CD4-positive, alpha-beta T cell treated with Interleukin-2 at 100 ng/mL for 4 hours (primary cell): ENCODE measurements at places on chromosomes 16 and 17.
A peak's percentile ranks its signal among the peaks of the same experiment; 100 is the strongest.

DNA sequence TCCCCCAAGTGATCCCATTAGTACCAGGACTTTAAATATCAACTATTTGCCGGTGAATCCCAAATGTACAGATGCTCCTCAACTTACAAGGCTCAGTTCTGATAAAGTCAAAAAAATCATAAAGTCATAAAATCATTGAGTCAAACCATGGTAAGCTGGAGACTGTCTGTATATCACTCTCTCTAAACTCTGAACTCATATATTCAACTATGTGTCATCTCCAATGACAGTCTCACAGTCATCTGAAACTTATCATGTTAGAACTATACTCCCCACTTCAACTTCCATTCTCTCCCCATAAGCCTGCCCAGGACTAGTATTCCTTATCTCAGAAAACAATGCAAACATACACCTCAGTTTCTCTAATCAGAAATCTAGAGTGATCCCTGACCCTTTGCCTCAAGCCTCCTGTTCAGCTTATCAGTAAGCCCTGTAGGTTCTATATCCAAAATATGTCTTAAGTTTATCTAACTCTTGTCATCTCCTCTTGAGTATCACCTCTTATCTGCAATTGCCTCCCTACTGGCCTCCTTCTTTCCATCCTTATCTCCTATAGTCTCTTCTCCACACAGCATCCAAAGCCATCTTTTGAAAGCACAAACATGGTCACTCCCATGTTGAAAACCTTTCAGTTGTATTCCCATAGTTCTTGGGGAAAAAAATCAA is 55.0 kb downstream of the SSH2 start:
- DNase-seq = no peak

DNA sequence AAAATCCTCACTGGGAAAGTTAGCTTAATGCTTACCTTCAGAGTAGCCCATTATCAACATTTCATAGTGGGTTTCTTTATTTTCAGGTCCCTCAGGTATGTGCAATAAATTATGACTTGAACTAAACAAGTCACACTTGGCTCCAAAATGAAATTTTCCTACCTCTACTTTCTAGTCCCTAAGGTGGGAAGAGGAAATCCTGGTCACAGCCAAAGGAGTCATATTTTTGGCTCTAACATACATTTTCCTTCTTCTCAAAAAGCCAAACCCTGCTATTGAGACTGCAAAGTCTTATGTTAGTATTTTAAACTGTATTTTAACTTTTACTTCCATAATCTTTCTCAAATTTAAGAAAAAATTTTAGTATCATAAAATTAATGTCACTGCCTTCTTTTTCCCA is 128.9 kb downstream of the BRIP1 start:
- no peak for DNase-seq

- DNase-seq = no peak
These were observed 7.4 kb downstream of the NTHL1 start for GRCh38 chr16:2040041-2040786.

- DNase-seq = no peak
These were observed 194.7 kb downstream of the SNX29 start for GRCh38 chr16:12171206-12171605.

DNA sequence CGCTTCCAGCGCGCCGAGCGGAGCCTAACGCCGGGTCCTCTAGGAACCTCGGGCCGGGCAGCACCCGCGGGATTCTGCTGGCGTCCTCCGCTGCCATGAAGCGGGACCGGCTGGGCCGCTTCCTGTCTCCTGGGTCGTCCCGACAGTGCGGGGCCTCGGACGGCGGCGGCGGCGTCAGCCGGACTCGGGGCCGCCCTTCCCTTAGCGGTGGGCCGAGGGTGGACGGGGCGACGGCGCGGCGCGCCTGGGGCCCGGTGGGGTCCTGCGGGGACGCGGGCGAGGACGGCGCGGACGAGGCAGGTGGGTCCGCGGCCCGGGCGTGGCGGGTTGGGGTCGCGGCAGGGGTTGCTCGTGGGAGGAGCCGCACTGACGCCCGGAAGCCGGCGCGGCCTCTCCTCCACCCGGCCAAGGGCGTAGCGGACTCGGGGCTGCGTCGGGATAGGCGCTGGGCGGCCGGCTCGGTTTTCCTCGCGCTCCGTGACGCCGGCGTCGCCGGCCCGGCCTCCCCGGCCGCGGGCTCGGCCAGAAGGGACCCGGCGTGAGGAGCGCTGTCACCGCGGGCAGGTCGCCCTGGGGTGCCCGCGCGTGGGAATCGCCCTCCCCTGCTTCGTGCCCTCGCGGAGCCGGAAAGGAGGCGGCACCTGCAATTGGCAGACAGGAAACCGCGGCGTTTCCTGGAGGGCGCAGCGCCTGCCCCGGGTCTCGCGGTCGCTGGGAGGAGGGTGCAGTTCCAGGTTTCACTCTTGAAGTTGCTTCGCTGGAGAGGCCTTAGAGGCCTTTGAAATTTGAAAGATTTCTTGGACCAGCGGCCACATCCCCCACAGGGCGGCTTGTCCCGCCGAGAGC is 432 bp downstream of the ZNF276 start:
- DNase-seq = peak; percentile 94

DNA sequence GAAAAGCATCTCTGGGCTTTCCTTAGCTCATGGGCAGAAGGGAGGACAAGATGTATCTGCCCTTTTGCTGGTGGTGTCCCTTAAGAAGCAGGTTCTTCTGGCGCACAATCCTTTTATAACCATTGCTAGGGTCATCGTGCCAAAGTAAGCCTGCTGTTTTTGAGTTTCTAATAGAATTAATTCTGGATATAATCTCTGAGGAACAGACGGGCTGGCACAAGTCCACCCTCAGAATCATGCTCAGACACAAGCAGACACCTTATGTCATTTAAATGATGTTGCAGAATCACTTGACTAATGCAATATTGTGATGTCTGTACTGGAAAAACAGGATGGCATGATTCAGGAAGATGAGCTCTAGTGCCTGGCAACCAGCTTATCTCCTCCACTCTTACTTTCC is 18.8 kb upstream of the MMD start:
- DNase-seq = no peak

DNA sequence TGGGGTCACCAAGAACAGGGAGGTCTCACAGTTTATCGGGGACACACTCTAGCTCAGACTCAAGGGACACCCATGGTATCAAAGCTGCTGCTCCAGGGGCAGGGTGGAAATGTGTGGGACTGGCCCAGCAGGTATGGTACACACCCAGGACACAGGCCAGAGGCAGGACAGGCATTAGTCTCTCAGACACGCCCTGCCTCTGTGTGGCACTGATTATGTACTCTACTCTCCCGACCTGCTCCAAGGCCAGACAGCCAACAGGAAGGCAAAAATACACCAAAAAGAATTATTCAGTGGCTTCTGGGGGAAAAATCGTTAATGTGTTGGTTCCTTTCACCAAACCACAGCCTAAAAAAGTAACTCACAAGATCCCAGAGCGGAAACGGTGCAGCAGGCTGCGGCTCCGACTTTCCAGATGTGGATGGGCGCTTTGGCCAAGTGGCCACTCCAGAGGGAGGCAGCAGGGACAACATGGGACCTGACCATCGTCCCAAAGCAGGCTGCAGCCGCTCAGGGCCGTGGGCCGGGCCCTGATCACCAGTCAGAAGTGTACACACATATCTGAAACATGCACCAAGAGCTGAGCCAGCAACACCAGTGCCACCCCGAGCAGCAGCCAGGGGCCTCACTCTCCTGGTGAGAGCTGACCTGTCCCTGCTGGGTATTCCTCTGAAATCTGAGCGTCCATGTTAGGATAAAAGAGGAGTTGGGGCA is 1.0 kb upstream of the SIRT7 start:
- DNase-seq = no peak

DNA sequence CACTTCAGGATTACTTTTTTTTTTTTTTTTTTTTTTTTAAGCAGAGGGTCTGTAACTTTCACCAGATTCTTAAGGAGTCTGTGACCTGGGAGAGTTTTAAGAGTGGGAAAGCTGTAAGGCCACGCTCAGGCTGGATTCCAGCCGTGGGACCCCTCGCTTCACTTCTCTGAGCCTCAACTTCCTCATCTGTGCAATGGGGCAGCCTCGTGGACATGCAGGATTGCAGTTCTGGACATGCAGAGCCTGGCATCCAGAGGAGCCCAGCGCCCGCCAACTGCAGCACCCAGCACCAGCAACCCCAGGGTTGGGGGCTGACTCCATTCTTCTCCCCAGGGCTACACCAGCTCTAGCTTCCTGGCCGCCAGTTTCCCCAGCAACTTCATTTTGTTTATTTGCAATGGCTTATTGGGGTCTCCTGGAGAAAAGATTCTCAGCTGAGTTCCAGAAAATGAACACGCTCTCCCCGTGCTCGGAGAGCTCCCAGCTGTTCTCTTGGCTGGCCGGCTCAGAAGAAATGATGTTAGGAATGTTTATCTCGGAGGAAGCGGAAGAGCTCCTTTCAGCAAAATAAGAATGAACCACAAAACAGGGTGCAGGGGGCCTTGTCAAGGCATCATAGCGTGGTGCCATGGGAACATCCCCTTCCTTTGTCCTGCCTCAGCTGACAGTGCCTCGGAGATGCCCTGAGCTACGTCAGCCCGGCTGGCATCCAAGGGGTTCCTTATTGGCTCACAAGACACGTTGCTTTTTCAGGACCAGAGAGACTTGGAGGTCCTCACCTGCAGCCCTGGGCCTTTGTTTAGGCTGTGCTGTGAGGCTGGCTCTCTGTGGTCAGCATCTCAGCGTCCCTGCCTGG is 22.9 kb upstream of the ZCCHC14 start:
- DNase-seq = no peak

DNA sequence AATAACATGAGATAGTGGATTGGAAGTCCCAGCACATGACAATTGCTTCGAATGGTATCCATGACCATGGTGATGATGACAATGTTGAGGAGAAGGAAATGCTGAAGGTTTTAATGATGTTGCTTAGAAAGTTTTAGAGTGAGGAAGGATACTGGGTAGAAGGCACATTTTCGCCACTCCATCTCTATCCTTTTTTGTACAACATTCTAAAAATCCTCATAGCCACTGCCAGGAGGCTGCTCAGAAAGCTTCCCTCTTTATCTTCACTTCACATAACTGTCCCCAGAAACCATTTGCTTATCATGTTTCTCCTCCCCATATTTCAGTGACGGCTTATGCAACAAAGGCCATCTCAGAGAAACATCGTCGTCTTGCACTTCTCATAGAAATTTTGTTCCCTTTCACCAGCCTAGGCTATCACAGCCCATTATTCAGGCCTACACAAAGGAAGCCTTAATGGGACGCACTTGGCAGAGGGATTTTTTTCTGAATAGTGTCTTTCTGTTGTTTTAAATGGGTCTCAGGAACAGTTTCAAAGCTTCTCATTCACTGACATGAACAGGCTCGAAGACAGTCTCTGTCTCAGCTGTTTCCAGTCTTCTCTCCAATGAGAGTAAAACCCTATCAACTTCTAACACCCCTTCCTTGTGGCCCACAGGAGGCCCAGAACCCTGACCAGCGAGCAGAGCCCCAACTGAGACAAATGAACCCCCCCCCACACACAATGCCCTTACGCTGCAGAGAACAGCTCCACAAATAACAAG is 506.7 kb downstream of the HAPSTR1 start:
- no peak for DNase-seq

DNA sequence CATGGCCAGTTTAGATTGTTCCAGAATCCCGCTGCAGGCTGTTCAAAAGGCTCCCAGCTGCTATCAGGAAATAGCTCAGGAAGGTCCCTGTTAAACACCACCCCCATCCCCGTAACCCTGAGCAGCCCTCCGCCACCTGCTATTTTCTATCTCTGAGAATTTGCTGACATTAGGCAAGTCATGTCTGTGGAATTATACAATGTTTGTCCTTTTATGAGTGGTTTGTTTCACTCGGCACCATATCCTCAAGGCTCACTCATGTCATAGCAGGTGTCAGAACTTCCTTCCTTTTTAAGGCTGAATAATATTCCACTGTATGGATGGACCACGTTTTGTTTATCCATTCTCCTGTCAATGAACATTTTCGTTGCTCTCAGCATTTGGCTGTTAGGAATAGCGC is 164.3 kb upstream of the FOXF1 start:
- DNase-seq = no peak

DNA sequence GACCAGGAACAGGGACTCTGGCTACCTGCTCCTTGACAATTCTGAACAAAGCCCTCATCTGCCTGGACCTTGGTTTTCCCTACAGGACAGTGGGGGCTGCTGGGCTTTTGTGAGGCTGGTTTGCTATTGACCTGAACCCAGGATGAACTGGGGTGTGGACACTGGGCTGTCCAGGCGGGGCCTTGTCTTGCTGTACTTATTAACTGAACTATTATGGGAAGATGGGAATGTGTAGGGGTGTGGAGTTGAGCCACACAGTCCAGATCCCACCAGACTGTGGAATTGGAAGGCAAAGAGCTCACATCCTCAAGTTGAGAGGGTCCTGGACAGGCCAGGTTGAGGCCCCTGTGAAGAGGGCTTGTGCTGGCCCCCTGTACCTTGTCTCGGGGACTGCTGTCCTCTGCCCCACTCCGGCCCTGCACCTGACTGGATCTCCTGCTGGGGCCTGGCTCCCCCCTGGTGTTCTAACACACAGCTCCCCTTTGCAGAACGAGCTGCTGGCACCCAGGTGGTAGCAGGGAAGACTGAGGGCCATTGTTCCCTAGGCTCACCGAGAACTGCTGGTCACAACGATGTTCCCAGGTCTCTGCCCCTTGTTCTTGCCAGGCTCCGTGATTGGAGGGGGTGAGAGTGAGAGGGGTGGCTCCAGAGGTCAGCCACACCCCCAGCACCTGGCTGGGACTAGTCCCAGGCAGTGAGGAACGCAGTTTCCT is 51.8 kb upstream of the CDC42EP4 start:
- DNase-seq = no peak

GRCh38 chr16:85163278-85164112 is 51.2 kb upstream of the CIBAR2 start:
- no peak for DNase-seq

- peak; percentile 73 for DNase-seq
These were observed 77.3 kb downstream of the MPRIP start for GRCh38 chr17:17119533-17119932.

DNA sequence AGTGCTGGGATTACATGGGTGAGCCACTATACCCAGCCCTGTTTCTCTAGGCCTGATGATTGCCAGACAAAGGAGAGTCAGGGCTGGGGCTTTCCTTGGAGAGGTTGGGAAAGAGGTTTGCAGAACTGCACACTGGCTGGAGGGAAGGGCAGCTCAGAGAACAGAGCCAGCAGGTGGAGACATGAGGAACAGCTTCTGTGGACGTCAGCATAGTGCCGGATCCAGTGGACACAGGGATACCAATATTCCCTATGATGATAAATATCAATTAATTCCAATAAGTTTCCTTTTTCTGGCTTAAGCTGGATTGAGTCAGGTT is 43.2 kb upstream of the SCNN1B start:
- DNase-seq = no peak

GRCh38 chr16:55398762-55399161 is 74.8 kb downstream of the IRX6 start:
- DNase-seq = no peak

DNA sequence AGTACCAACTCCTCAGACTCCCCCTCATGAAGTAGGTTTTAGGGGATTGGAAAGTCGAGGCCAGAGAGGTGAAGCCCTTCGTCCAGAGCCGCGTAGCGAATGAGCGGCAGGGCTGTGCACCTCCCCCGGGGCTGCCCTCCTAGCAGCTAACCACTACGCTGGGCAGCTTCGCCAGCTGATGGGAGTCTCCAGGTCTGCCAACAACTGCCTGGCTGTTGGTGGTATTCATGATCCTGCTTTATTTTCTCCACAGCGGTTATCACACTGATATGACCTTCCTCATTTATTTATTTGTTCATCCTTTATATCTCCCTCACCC is 773 bp upstream of the NETO2 start:
- DNase-seq = no peak

GRCh38 chr17:47368262-47368661 is 44.5 kb downstream of the EFCAB13 start:
- no peak for DNase-seq

GRCh38 chr16:48541108-48541786 is 68.7 kb downstream of the N4BP1 start:
- DNase-seq = no peak

- DNase-seq = no peak
These were observed 5.0 kb downstream of the SEC14L1 start for GRCh38 chr17:77145612-77146245.
